ENCODE measurements at places on chromosomes 16 and 17.

GRCh38 chr17:81097943-81098308 lies 63.0 kb downstream of the BAIAP2 start:
- DNase-seq, result peak; percentile 6

GRCh38 chr17:30933966-30934365 lies 12.2 kb downstream of the ADAP2 start:
- DNase-seq, result no peak

DNA sequence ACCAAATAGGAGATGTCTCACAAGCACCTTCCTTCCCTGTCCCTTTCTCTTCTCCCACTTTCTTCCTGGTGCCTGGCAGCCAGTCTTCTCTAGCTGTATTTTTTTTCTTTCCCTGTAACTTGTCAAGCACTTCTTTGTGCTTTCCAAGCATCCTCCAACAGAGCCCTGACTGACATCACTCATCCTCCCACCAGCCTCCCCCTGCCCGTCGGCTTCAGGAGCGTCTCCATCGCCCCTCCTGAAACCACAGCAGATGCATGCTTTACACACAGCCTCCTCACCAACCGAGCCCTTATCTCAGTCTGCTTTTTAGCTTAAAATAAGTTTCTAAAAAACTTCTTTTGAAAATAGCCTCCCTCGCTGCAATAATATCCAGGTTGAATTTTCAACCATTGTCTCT lies 268.7 kb upstream of the CDH5 start:
- DNase-seq, result no peak

DNA sequence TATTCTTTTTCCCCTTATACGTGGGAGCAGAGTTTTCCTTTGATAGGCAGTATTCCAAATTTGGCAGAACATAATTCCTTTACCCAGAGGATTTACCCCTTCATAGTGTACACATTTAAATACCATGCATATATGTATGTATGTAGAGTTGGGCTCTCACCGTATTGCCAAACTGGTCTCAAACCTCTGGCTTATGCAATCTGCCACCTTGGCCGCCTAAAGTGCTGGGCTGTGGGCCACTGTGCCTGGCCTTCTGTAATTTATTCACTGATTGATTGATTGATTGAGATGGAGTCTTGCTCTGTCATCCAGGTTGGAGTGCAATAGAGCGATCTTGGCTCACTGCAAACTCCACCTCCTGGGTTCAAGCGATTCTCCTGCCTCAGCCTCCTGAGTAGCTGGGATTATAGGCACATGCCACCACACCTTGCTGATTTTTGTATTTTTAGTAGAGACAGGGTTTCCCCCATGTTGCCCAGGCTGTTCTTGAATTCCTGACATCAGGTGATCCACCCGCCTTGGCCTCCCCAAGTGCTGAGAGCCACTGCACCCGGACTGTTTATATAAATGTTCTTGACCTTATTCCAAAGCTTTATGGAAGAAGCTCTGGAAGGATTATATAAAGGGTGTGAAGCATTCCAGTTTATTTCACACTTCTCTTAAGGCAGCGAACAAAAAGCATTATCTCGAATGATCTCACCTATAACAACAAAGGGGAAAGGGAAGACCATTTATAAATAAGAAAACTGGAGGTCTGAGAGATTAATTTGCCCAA lies 14.9 kb downstream of the GLG1 start:
- no peak for DNase-seq

GRCh38 chr17:76278952-76279741 lies 14.0 kb downstream of the UBALD2 start:
- peak; percentile 32 for DNase-seq

DNA sequence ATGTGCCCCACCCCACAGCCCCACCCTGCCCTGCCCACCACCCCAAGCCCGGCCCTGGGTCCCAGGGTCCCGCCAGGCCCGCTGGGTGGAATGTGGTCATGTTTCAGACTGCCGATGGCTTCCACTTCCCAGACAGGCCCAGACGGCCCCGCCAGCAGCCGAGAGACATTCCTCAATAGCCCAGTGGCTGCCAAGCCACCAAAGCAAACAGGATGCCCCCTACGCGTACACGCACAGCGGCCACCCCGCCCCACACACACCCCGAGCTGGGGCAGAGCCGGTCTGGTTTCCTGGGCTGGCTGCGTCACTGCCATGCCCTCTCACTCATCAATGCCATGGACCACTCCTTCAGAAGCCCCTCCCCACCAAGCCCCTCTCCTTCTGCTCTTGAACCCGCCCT lies 1.2 kb upstream of the KRT17 start:
- DNase-seq, result no peak

DNA sequence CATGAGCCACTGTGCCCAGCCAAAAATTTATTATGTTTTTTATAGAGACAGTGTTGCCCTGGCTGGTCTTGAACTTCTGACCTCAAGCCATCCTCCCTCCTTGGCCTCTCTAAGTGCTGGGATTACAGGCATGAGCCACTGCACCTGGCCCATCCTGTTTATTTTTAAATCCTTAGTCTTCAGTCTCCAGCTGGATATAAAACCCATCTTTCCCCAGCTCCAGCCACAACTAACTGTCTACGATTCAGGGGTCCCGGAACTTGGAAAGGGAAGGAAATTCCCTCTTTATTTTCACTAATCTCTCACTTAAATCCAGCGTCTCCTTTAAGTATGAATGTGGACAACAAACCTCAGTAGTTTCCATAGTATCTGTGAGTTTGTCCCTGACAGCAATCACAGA lies 62.2 kb downstream of the IQCK start:
- no peak for DNase-seq
